ENCODE measurements at places on chromosomes 3 and 15.
A peak's percentile ranks its signal among the peaks of the same experiment; 100 is the strongest.

- peak overlapping the region; percentile 15 for H3K27ac ChIP-seq
- H3K4me3 ChIP-seq, result no peak overlapping the region
Measured at GRCh38 chr15:72754096-72754495, 29.5 kb downstream of the ADPGK start.

DNA sequence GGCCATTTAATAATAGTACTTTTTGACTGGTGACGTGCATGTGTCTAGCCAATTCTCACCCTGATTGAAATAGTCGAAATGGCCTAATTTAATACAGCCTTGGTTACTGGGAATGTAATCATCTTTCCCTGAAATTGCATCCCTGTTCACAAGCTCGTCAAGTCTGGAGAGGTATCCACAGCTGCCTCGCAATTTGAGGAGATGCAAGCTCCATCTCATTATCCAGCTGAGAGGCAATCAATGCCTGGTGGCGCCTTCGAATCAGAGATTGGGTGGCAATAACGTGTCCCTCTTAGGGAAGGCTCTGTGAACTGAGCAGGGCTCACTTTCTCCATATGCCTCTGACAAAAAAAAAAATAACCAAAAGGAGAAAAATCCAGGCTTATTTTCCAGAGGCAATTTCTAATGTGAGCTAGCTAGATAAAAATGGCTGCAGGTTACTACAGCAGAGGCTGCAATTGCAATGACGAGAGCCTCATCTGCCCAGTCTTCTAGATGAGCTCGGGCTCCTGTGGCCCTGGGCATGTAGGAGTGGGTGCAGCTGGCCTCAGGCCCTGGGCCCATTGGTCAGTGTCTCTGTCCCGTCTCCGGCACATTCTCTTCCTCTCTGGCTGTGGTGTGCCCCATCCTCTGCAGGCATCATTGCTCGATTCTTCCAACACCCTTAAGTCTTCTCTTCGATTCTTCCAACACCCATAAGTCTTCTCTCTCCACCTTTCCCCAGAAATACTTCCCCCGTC, 487.5 kb downstream of the GABRG3 start:
- no peaks in the 10 kb centered on the region for H3K27me3 ChIP-seq
- H3K27ac ChIP-seq, result no peak overlapping the region
- no peak for DNase-seq
- H3K36me3 ChIP-seq, result no peaks in the 10 kb centered on the region
- no peaks in the 10 kb centered on the region for H3K4me1 ChIP-seq

DNA sequence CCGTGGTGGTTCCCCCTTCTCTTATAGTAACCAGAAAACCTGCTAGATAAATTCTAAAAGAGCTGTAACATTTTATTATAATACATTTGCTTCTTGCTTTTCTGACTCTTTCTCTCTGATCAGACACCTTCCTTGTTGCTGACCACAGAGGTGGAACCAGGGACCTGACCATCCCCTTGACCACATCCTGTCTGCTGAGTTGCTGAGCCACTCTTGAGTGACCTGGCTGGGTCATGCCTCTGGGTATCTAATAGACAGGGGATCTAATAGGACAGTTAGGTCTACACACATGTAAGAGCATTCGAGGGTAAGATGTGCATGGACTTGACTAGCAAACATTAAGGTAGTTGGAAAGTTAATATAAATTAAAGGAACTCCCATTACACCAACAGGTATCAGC, 22.8 kb upstream of the TRIM59 start:
- no peaks in the 10 kb centered on the region for H3K36me3 ChIP-seq
- no peak for DNase-seq
- no peak overlapping the region for H3K27ac ChIP-seq

DNA sequence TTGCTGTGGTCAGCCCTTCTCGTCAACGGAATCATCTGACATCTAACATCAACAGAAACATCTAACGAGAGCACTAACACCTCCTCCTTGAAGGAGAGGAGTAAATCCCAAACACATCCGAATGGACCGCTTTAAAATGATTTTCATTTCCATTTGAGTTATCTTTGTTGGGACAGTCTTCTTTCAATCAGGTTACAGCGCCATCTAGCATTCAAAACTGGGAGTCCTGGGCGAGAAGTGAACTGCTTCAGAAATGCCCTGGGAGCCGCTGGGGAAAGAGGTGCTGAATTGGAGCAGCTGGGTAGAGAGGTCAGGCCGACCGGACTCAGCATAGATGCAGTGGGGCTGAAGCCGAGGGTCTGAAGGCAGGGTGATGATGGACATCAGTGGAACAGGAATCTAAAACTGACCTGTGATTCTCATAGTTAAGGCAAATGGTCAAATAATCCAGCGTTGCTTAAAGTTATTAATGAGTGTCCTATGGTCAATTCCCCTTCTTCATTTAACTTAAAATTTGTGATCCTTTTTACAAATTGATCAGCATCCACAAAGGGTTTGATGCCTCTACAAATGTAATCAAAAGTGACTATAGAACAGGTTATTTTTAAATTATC, 170.0 kb upstream of the NDN start:
- no peaks in the 10 kb centered on the region for H3K36me3 ChIP-seq
- DNase-seq, result no peak
- H3K27me3 ChIP-seq, result peaks cover 4% of the 10 kb centered on the region
- no peak overlapping the region for H3K27ac ChIP-seq

DNA sequence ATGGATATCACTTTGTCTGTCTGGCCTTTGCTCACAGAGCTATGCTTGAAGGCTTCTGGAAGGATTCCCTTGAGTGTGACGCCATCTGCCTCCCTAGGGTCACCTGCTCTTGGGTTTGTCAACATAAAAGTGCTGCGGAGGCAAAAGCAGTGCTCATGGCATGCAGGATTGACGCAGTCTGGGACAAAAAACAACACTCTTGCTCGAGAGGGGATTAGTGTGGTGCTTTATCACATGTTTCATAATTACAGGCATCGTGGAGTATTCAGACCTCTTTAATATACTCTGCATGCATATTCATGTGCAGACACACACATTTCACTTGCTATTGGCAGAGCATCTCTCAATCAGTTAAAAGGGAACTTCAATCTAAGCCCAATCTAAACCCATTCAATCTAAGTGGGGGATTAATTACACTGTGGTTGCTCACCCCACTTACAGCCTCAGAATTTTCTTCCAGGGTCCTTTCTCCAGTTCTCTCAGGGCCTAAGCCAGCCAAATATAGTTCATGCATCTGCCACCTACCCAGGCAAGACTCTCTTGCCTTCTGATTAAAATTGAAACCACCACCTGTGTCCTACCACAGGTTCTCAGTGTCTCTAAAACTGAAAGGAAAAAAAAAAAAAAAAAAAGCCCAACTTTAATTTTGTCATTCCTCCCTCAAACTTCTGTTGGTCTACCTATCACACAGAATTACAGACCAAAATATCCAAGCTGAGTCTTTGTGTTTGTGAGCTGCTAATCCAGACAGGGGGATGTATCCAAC, 75.6 kb downstream of the BFSP2 start:
- no peaks in the 10 kb centered on the region for H3K36me3 ChIP-seq
- peak overlapping the region; percentile 88 for H3K27ac ChIP-seq
- peak overlapping the region; percentile 9 for H3K4me3 ChIP-seq
- H3K27me3 ChIP-seq, result no peaks in the 10 kb centered on the region
- peaks cover 61% of the 10 kb centered on the region for H3K4me1 ChIP-seq

DNA sequence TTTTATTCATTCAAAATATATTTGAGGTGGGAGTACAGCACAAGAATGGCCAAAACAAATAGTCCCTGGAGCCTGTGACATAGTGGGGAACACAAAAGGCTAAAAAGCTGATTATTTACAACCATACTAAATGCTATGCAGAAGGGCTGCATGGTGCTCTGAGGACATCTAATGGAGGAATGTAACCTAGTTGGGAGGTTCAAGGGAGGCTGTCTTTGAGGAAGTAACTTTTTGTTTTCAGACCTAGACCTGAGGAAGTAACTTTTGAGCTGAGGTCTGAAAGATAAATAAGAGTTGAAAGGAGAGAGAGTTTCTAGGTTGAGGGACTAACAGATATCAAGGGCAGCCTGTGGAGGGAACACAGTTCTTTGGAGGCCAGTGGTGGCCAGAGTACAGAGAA, 34.8 kb upstream of the RASA2 start:
- no peak for DNase-seq
- H3K36me3 ChIP-seq, result peaks cover 8% of the 10 kb centered on the region
- no peak overlapping the region for H3K4me3 ChIP-seq
- H3K27ac ChIP-seq, result no peak overlapping the region
- peaks cover 25% of the 10 kb centered on the region for H3K4me1 ChIP-seq

GRCh38 chr15:74615508-74616365, at the start of gene CLK3:
Gene CLK3 (plus strand): TSS chr15:74615836. CDS start chr15:74619197, 3,361 bp downstream.
- peak within 1 kb of the TSS; percentile 94 for H3K4me3 ChIP-seq
- peaks cover 52% of the 10 kb centered on the region for H3K36me3 ChIP-seq
- peaks cover 57% of the 10 kb centered on the region for H3K4me1 ChIP-seq
- peak; percentile 98 for DNase-seq
- no peaks in the 10 kb centered on the region for H3K27me3 ChIP-seq

- H3K27me3 ChIP-seq, result no peaks in the 10 kb centered on the region
- no peaks in the 10 kb centered on the region for H3K4me1 ChIP-seq
- no peak overlapping the region for H3K4me3 ChIP-seq
- no peaks in the 10 kb centered on the region for H3K36me3 ChIP-seq
- no peak overlapping the region for H3K27ac ChIP-seq
Measured at GRCh38 chr3:111210866-111211564, 139.4 kb downstream of the NECTIN3 start.

DNA sequence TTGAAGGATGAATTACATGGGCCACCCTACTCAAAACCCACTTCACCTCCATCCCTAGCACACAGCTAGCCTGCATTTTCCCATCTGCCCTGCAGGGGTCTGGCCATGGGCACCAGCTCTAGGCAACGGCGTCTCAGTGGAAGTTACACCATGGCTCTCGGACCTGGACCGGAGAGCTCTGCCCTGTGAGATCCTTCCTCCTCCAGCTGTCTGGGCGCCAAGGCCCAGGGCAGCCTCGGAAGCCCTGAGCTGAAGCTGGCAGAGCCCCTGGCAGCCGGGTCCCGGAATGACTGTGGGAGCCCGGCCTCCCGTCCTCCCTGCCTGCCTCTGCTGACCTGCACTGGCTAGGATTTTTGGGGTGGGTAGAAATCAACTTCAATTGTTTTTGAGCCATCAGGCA, 98.9 kb downstream of the CHSY1 start:
- H3K36me3 ChIP-seq, result no peaks in the 10 kb centered on the region
- peaks cover 9% of the 10 kb centered on the region for H3K4me1 ChIP-seq
- no peaks in the 10 kb centered on the region for H3K27me3 ChIP-seq
- no peak overlapping the region for H3K4me3 ChIP-seq
- DNase-seq, result no peak

GRCh38 chr3:112813723-112814171, 32.9 kb downstream of the CD200R1L start:
- H3K4me1 ChIP-seq, result peaks cover 17% of the 10 kb centered on the region
- H3K4me3 ChIP-seq, result no peak overlapping the region
- no peak overlapping the region for H3K27ac ChIP-seq
- no peak for DNase-seq

DNA sequence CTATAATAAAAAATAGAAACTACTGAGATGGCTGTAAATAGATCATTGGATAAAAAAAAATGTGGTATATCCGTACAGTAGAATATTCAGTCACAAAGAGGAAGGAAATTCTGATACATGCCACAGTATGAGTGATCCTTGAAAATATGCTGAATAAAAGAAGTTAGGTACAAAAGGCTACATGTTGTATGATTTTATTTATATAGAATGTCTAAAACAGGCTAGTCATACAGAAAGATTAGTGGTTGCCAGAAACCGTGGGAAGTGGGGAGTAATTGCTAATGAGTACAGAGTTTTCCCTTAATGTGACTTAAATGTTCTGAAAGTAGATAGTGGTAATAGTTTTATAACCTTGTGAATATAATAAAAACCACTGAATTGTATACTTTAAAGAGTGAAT, 24.9 kb upstream of the FAH start:
- no peak overlapping the region for H3K4me3 ChIP-seq
- no peaks in the 10 kb centered on the region for H3K27me3 ChIP-seq
- DNase-seq, result no peak
- H3K4me1 ChIP-seq, result peaks cover 7% of the 10 kb centered on the region

DNA sequence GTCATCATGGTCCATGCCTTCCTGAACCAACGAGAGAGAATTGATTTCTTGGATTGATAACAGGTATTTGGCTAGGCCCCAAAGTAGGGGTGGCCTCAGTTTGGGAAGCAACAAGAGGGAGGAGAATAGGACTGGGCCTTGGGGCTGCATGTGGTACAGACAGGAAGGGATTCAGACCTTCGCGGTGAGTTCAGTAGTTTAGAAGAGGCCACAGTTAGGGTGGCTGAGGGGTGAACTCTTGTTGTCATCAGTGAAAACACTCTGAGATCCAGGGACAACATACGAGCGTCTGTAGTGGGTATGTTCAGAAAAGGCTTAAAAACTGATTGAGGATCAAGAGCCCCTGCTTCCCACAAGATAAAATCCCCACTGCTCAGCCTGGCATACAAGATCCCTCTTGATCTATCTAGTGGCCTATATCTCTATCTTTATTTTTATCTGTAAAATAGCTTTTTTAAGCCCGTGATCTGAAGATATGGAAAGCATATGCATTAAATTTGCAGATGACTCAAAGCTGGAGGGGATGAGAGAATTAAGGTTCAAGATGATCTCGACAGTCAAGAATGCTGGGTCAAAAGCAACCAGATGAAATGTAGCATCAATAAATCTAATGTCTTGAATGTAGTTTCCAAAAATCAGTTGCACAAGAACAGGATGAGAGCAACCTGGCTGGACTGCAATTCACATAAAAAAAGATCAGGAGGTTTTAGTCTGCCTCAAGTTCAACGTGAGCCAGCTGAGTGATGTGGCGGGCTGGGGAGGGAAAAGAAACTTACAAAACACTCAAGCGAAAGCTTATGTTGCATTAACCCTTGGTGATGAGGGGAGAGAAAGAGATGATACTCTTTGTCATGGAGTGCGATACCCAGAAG, 221.1 kb upstream of the TLE3 start:
- H3K27ac ChIP-seq, result no peak overlapping the region
- DNase-seq, result no peak
- no peak overlapping the region for H3K4me3 ChIP-seq

GRCh38 chr3:123285931-123286307, 84.2 kb downstream of the SEC22A start:
- DNase-seq, result no peak
- no peak overlapping the region for H3K27ac ChIP-seq
- no peaks in the 10 kb centered on the region for H3K36me3 ChIP-seq
- H3K27me3 ChIP-seq, result peaks cover 7% of the 10 kb centered on the region

GRCh38 chr3:80734920-80735319, 967.1 kb upstream of the ROBO1 start:
- no peak overlapping the region for H3K4me3 ChIP-seq

GRCh38 chr3:13581485-13582365, 32.8 kb downstream of the FBLN2 start:
- H3K36me3 ChIP-seq, result no peaks in the 10 kb centered on the region
- H3K27ac ChIP-seq, result no peak overlapping the region
- H3K4me1 ChIP-seq, result no peaks in the 10 kb centered on the region
- no peaks in the 10 kb centered on the region for H3K27me3 ChIP-seq
- no peak overlapping the region for H3K4me3 ChIP-seq

DNA sequence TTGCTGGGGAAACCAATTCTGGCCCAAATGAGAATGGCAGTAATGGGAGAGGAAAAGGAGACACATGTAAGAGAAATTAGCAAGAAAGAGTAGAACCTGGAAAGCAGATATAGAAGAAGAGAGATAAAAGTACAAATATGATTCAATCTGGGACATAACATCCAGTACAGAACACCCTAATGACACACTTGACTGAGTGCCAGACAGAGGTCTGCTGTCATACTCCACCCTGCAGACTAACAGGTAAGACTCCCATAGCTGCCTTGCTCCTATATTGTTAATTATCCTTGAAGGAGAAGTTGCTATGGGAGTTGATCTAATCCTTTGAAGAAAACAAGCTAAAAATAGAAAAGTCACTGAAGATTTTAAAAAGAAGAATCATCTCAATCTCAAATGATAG, 21.1 kb downstream of the CCPG1 start:
- H3K4me1 ChIP-seq, result peaks cover 12% of the 10 kb centered on the region
- no peak overlapping the region for H3K4me3 ChIP-seq
- no peak overlapping the region for H3K27ac ChIP-seq
- peaks cover 51% of the 10 kb centered on the region for H3K36me3 ChIP-seq
- DNase-seq, result no peak

Measured in activated T-cell treated with anti-CD3 and anti-CD28 coated beads, Interleukin-2, amount 50 U/mL, for 24 hours (primary cell).